Stimulated activated CD4-positive, alpha-beta T cell treated with anti-CD3 and anti-CD28 coated beads, Interleukin-15, amount 100 ng/mL, for 48 hours (primary cell): ENCODE measurements at places on chromosomes 5 and 9.
A peak's percentile ranks its signal among the peaks of the same experiment; 100 is the strongest.

DNA sequence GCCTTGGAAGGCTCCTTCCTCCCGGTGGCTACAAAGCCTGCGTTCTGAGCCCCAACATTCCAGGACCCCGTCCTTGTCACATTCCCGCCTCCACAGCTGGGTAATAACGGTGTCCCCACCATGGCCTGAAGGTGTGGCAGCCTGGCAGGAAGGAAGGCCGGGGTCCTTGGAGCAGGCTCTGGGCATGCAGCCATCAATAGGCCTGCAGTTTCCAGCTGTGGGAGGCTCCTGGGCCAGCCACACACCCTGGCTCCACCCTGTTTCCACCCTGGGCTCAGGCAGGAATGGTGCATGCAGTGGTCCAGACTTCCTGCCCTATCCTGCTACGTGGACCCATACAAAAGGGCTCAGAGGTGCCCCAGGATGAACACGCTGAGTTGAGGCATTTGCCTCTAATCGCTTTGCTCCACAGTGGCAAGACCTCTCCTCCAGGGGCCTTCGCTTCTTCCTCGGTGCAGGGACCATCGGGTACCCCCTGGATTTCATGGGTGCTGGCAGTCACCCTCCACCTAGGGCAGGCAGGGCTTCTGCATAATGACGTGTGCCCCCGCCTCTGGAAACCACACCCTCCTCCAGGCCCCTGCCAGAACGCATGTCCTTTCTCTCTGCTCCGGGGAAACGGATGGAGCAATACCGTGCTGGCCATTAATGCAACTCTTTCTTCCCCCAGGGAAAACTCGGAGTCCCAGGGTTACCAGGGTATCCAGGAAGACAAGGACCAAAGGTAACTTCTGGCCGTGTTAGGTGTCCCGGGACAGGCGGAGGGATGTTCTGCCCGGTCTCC is 95.1 kb upstream of the FCN2 start:
- no peak for DNase-seq

DNA sequence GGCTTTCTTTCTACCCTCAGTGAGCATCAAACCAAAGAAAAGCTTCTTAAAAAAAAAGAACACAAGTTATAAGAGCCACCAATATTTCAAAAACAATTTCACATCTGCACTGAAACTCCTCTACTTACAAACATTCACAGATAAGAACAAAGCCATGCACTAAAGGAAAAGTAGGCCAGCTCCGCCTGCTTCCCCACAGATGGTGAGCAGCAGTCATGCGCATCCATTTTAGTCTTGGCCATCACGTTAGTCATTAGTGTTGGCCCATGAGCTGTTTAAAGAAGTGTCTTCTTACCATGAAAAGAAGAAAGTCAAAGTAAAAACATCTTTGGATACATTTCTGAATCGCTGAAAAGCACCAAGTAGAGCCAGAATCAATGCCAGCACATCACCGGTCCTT is 40.0 kb upstream of the SMIM23 start:
- no peak for DNase-seq

- DNase-seq = no peak
These were observed 25.9 kb upstream of the ANKRD55 start for GRCh38 chr5:56259002-56259511.

GRCh38 chr9:68584189-68585033 is 43.7 kb upstream of the TMEM252 start:
- peak; percentile 64 for DNase-seq

DNA sequence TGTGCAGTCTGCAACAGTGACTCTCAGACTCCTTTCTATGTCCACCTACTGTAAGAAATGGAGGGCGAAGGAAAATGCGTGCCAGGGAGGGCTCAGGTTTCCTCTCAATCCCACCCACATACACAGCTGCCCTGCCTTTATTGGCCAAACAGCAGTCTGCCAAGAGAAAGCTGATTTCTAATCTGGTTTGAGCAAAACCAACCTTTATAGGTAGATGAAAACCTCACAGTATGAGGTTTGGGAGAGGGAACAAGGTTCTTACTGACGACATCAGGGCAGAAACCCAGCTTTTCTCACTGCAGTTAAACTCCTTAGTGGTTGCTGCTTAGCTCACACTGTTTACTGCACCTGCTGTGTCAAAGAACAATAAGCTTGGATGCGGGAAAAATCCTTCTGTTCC is 152.3 kb upstream of the KLF9 start:
- DNase-seq = no peak

GRCh38 chr5:138662599-138662998 is 87.4 kb upstream of the HSPA9 start:
- DNase-seq = no peak

DNA sequence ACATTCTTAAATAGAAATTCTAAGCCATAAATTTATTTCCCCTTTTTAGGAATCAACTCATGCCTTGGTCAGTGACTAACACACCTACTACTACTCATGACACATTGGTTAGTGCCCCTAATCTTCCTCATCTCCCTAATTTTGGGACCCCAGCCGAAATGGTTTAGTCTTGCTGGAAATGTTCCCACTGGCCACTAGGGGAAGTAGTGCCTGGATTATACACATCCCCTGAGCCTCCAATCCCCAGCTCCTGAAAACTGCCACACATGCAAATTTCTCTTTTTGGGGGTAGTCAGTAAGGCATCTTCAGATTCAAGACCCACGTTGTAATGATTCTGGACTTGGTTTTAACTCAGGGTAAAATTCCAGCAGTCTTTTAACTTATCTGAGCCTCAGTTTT is 79.8 kb downstream of the HSD17B3 start:
- no peak for DNase-seq

DNA sequence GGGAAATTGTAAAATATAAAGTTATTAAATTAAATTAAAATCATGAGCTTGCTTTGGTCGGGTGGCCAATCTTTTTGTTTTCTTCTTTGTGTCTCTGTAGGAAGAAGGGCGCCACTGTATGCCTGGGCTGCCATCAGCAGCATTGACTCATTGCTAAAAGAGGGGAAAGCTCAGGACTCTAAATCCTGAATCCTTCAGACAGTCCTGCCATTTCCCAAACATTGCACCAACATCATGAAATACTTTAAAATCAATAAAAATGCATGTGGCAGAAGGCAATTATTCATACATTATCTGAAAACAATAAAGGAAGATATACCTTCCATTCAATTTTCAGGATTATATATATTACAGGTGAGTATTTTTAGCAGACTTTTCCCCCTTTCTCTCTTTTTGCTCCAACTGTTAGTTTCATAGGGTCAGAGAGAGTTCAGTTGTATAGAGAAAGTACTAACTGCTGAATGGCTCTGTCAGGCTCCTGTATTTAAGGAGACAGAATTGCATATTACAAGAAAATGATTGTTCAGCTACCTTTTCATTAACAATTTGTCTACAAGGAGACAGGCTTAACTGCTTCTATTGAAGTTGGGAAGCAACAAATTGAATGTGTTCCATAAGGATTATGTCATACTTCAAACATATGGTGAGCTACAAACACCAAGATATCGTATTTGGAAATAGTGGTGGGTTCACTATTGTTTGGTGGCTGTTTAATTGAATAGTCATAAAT is 95.7 kb downstream of the ATPSCKMT start:
- DNase-seq = no peak

DNA sequence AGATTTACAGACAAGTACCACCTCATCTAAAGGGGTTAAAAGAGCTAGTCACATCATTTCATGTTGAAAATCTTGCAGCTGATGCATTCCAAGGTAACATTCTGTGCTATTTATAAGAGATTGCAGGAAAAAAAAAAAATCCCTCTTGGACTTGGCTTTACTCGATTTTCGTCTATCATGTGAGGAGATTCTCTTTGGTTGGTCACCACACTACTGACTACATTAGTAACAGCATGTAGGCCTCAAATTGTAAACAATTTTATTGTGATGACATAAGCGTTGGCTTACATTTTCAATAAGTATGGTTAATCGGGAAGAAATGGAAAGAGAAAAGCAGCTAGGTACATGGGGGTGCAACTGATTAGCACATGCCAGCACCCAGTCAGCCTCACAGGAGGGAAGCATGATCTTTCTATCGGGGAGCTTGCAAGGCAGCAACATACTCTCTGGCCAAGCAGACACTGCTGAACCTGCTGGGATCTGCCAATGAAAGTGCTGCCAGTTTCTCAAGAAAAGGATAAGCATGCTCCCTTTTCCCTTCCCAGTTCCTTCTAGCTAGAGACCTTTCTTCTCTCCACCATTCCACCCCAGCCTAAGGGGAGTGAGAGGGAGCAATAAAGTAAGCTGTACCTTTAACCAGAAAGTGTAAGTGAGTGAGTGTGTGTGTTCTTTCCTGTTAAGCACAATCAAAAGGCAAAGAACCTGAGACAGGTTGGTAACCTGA is 7.5 kb downstream of the NREP start:
- no peak for DNase-seq

DNA sequence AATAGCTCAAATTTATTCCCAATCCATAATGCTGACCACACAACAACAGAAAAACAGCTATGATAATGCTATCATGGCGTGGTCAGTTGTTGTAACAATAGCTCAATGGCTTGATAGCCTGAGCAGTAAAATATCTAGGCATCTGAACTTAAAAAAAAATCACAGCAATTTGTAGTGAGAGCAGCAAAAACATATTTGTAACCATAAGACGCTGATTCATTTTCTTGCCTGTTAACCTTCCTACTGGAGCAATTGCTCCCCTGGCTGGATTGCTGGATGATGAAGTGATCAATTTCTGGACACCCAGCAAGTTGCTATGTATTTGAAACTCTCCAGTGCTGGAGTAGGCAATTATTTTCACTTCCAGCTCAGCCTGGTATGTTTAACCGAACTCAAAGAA is 115.1 kb downstream of the PCSK1 start:
- DNase-seq = no peak

DNA sequence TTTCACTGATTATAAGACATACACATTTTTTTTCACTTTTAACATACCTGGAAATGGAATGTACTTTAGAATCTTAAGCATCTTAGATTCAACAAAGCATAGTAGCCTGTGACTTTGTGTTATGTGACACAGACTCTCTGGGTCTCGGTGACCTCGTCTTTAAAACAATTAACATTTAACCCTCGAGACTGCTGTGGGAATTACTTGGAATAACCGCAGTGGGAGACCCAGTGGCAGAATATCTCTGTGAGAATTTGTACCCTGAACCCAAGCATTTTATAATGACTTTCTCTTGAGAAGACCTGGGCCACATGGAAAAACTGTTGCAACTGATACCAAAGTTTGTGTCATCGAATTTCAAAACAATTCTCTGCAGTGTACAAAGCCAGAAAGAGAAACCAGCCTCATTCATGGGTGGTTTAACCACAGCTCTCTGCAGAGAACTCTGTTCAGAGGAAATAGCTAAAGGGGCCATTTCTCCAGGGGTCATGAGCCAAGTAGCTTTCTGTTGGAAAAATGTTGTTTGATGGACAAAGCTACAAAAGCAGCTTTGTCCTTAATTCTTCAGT is 10.0 kb upstream of the RETREG1 start:
- no peak for DNase-seq

GRCh38 chr5:56094579-56095361 is 100.0 kb upstream of the IL6ST start:
- DNase-seq = peak; percentile 69

DNA sequence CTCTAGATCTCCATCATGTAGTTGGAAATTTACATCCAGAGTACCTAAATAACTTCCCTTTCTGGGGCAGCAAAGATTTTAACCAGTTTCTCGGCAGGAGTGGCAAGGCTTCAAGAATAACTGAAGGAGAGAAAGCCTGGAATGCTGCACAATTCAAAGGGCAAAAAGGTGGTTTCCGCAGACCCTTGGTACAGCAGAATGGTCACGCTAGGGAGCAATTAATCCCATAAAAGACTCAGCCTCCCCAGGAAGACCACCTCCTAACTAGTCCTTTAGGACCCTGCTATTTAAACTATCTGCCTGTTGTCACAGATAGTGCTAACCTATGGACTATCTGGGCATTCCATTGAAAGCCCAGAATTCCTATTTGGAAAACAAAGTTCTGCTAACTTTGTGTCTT is 3.6 kb downstream of the HTR1A start:
- DNase-seq = no peak

DNA sequence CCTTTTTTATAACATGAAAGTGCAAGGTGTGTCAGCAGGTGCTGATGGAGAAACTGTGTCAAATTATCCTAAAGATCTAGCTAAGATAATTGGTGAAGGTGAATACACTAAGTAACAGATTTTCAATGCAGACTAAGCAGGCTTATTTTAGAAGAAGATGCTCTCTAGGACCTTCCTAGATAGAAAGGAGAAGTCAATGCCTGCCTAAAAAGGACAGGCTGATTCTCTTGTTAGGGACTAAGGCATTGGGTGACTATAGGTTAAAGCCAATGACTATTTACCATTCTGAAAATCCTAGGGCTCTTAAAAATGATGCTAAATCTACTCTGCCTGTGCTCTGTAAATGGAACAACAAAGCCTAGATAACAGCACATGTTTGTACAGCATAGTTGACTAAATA is 1682.4 kb downstream of the MAT2B start:
- no peak for DNase-seq

DNA sequence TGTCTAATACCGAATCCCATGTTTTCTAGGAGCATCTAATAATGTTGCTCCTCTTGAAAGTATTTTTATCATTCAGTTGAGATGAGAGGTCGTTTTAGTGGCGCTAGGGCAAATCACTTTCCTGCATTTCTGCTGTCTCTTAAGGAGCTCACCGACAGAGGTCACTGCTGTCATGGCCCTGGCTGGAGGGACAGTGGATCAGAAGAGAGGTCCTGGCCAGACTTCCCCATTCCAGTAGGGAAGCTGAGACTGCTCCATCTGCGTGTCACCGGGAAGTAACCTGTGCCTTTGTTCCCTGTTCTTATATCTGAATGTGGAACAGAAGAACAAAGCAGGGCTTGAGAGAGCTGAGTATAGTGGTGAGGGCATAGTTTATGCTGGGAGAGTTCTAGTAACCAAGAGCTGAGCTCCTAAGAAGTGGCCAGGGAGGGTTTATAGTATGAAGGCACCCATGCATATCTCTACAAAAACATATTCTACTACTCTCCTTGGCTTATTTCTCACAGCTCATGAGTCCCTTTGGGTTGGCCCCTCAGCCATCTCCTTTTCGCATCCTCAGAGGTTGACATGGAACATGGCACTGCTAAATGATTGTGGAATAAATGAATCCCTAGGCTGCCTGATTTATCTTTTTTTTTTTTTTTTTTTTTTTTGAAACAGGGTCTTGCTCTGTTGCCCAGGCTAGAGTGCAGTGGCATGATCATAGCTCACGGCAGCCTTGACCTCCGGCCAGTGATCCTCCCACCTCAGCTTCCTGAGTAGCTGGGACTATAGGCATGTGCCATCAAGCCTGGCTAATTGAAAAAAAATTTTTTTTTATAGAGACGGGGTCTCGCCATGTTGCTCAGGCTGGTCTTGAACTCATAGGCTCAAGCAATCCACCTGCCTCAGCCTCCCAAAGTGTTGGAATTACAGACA is 27.2 kb downstream of the ATP6V0E1 start:
- DNase-seq = no peak

- DNase-seq = no peak
These were observed 27.2 kb downstream of the MORN5 start for GRCh38 chr9:122186777-122187470.
